ENCODE measurements at places on chromosomes 5 and 9.

GRCh38 chr9:68706363-68707201, 1.5 kb downstream of the PIP5K1B start:
- no peak for DNase-seq

GRCh38 chr5:6066016-6066415, 312.3 kb downstream of the MED10 start:
- DNase-seq = no peak

DNA sequence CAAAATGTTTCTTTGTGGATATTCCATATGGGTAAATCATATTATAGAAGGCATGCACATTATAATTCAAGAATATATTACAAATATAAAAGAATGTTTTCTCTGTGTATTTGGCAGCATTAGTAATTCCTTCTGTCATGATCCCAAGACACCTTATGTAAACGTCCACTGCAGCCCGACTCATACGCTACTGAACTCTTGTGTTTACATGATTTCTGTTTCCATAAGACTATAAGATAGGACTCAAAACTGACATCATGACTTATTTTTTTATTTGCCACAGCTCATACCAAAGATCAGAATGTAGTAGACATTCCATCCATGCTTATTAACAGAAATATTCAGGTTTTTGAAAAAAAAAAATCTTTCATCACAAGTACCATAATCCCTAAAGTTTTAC, 234.1 kb downstream of the AP3B1 start:
- no peak for DNase-seq

- DNase-seq = no peak
Measured at GRCh38 chr9:136353088-136353487, 10.5 kb downstream of the DNLZ start.

- no peak for DNase-seq
Measured at GRCh38 chr5:109511980-109512734, 102.4 kb upstream of the PJA2 start.

GRCh38 chr5:6176102-6176693, 202.1 kb downstream of the MED10 start:
- DNase-seq = no peak

DNA sequence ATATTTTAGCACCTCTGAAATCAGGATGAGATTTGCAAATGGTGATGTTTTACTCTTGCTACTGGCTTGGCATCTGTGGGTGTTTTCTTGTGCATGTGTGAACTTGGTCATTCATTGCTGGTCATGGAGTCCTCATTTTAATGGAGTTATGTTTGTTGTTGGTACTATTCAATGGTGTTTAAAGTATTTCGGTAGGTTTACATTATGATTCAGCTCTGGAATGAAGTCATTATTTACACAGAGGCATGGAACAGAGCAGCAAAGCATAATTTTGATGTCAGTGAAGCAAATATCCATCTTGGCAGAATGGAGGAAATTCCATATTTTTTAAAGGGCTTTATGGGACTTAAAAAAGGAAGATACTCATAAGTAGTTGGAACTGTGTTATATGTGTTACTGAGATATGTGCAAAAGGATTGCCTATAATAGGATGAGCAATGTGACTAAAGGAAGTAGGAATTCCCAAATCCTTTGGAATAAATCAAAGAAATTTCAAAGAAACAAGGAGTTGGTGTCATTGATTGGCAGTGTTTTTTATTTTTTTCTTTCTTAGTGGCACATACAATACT, 147.4 kb downstream of the ACTBL2 start:
- DNase-seq = no peak

DNA sequence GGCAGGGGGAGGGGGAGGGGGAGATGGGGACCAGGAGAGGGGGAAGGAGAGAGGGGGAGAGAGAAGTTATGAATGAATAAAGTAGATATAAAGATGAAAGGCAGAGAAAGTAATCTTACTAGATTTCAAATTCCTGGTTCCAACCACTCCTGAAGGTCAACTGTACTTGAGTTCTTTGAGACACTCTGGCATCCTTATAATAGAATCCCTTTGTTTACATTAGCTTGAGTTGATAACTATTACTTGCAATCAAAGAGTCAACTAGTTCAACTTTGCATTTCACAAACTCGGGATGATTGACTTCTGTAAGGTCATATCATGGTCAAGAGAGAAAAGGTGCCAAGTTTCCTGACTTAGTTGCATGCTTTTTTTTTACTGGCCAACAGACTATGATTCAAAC, 42.2 kb downstream of the BAAT start:
- DNase-seq = no peak

DNA sequence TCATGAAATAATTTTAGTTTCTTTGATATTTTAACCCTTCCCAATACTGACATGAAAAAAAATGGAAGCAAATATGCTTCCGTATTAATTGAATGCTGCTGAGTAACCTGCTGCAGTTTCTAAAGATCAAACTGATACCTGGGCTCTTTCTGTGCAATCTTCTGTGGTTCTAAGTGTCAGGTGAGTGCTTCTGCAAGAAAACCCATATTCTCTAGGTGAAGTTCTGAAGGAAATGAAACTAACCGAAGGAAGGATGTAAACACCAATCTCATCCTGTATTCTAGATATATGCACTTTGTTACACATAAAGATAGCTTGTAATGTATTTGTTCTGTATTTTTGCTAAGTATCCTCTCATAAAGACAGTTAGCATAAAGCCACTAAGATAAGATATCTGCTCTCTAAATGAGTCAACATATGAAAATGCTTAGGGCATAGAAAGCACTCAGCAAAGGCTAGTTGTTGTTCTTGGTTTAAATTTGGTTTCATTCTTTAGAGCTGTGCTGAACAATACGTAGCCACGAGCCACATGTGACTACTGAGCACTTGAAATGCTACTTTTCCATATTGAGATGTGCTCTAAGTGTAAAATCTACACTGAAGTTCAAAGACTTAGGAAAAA, 52.0 kb downstream of the ITGA2 start:
- no peak for DNase-seq

DNA sequence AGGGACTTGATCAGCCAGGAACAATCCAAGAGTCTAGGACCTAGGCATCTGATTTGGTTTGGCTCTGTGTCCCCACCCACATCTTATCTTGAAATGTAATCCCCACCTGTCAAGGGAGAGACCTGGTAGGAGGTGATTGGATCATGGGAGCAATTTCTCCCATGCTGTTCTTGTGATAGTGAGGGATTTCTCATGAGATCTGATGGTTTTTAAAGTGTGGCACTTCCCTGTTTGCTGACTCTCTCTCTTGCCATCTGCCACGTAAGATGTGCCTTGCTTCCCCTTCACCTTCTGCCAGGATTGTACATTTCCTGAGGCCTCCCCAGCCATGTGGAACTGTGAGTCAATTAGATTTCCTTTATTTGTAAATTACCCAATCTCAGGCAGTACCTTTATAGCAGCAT, 201.7 kb upstream of the ACTBL2 start:
- no peak for DNase-seq

- no peak for DNase-seq
Measured at GRCh38 chr9:99796231-99796630, 25.5 kb upstream of the NR4A3 start.

DNA sequence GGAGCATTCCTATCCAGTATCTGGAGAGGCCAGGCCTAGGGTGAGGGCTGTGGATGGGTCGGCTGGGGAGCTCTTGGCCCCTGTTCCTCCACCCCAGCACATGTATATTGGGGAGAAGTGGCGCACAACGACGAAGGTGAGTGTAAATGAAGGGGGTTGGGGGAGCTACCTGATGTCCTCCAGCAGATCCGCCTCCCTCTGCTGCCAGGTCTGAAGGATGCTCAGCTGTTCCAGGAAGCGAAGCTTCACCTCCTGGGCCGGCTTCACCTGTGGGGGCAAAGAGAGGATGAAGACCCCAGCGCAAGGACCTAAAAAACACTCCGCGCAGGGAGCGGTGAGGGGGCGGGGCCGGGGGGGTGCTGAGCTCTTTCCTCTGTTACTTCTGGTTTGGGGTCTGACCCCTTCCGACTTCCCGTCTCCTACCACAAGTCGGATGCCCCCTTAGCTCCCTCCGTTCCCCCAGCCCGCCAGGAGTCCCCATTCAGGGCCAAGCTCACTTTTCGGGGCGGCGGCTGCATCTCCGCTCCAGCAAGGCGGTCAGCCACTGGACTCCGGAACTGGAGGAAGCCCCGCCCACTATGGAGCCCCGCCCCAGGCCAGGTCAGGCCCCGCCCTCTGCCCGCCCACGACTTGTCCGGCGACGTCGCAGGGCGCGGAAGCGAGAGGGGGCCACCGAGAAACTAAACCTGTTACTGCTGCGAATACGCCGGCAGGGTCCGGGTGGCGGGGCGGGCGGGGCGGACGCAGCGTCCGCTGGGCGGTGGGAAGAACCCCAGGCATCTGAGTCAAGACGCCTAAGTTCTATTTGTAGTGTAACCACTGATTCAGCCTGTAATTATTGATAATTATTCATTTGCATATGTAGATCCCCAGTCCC, at the start of gene FCHSD1:
TSS of gene FCHSD1 (minus strand) at position 568 of the 877 bp plus-strand sequence. CDS start at position 518, 50 bp downstream.
- DNase-seq = peak; percentile 74

- DNase-seq = no peak
Measured at GRCh38 chr9:114521846-114522245, 16.6 kb upstream of the WHRN start.

- no peak for DNase-seq
Measured at GRCh38 chr5:34543687-34544086, 112.4 kb upstream of the RAI14 start.

DNA sequence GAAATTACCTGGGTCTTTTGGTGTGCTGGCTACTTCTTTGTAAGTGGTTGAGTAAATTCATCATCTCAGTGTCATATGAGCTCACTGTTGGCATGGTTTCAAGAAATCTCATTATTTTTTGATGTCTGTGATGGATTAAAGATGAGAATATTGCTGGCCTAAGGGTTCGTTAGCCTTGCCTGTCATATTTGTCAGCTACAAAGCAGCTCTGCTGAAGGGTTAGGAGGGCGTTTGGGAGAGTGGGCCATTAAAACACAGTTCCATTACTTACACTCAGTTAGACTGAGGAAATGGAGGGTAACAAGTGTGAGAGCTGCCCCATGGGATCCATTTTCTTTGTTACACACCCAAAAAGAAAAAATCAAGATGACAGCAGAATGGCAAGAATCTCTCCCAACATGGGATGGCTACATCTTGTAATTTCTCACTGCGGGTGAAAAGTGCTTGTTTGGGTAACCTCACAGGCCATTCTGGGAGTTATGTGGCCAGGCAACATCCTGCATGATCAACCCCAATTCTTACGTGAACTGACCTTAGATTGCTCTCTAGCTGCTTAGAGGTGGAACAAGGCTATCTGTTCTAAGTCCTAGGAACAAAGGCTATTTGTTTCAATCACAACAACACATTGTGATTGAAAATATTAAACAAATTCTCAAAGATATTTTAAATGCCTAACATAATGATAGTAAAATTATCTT, 609.5 kb upstream of the RGMB start:
- no peak for DNase-seq

GRCh38 chr5:14206028-14206725, 63.0 kb downstream of the TRIO start:
- no peak for DNase-seq

DNA sequence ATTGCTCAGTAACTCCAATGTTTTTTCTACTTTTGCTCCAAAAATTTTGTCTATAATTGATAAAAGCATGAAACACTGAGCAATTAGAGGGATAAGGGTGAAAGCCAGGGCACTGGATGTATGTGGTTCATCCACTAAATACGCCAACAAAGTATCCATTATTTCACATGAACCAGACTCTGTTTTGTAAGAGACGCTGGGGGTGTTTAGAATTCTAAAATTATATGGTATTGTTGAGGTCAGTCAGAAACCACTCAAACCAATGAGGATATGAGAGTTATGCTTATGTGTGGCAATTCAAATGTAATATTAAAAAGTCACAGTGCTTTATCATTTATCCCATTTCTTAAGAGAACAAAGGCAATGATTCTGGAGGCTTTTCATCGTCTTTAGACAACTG, 220.2 kb downstream of the EFNA5 start:
- no peak for DNase-seq

DNA sequence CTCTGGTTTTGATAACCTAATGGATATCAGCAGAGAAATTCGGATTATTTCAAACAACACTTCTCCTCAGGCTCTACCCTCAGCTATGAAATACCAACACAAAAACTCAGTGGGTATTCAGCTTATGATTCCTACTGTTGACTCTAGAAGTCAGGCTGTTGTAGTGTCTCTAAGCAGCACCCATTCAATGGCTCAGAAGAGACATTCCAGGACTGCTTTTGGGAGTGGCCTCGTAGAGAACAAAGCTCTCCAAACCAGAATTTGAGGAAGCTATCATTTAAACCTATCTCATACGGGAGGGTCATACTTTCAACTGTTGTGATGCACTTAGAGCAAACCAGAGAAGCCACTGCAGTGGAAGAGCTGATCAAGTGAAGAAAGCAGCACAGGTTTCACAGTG, 34.1 kb downstream of the ETF1 start:
- DNase-seq = no peak

GRCh38 chr5:122156724-122157325, 27.5 kb downstream of the ZNF474 start:
- no peak for DNase-seq

DNA sequence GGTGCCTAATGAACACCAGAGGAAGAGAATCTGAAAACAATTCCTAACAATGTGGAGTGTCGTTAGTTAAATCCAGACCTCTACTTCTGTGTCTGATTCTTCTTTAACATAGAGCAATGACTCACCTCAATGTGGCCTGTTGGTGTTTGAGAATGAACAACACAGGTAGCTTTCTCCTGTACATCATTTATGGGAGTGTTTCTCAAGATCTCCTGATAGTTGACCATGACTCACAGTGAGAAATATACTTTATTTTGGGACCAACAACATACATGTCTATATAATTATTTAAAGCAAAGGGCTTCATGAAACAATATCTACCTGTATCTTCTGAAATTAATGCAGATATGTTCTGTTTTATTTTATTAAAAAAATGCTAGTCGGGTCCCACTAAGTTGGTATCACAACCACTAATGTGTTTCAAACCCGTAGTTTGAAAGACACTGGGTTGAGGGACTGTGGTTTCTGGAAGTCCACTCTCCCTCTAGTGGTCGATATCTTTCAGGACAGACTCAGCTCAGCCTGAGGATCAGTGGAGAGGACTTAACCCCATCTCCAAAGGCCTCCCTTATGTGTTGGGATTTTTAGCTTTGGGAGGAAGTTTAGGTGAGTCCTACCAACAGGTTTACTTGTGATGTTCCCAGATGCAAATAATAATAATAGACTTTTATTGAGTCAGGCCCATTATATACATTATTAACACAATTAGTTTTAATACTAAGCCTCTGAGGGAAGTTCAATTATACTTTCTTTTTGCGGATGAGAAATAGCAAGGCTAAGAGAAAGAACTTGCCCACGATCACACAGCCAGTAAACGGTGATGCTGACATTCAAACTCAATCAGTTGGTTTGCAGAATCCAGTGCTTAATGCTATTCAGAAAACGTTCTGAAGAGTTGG, 70.0 kb upstream of the KLF9 start:
- no peak for DNase-seq

DNA sequence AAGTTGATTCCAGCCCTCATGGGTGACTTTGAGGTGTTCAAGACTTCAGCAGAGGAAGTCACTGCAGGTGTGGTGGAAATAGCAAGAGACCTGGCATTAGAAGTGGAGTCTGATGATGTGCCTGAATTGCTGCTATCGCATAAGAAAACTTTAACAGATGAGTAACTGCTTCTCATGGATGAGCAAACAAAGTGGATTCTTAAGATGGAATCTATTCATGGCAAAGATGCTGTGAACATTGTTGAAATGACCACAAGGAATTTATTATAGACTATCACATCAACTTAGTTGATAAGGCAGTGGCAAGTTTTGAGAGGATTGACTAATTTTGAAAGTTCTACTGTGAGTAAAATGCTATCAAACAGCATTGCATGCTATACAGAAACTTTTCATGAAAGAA, 17.1 kb upstream of the POU4F3 start:
- no peak for DNase-seq

GRCh38 chr9:114631166-114631565, 20.1 kb downstream of the TMEM268 start:
- DNase-seq = no peak

GRCh38 chr5:95113489-95113888, 171.4 kb downstream of the MCTP1 start:
- no peak for DNase-seq
